Activated CD4-positive, alpha-beta T cell treated with anti-CD3 and anti-CD28 coated beads, Interleukin-2, amount 50 U/mL, for 16 hours (primary cell): ENCODE measurements at places on chromosomes 3 and 15.

DNA sequence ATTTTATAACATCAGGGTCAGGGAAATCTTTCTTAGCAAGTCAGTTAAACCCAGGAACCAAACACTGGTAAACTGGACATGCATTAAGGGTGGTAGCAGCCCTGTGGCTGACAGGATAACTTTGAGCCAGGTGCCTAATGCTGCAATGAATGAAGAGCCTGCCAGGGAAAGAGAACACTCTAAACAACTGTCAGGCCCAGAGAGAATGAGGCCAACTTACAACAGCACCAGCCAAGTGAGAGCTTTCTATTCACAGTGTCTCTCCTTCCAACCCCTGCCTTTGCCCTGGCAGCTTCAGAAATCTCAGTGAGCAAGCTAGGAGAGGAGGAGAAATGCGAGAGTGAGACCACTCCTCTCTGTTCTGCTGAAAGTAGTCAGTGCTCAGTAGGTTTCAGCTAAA lies 50.4 kb upstream of the ATP2C1 start:
- DNase-seq: no peak

- no peak for DNase-seq
Observed at GRCh38 chr3:47273564-47273963, 9.0 kb downstream of the KIF9 start.

- DNase-seq: no peak
Observed at GRCh38 chr3:164791263-164791662, 287.0 kb downstream of the SI start.

DNA sequence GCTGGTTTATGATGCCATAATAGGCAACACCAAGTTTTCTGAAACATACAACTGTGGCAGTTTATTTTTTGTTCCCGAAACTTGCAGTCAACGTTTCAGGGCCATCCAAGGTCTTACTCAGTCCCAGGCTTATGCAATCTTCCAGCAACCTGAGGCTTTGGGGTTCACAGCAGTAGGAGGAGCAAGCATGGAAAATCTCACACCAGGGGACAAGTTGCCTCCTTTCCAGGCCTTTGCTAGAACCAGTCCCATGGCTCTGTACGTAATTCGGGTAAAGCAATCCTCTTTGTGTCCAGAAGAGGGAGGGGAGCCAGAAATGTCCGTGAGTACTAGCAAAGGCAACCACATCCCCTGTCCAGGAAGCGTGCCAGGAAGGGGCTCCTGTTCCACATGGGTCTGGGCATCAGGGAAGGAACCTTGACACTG lies 4.7 kb upstream of the FAM240A start:
- no peak for DNase-seq

GRCh38 chr3:68007621-68008226 lies 353.3 kb upstream of the SUCLG2 start:
- DNase-seq: peak; percentile 0

GRCh38 chr15:84658788-84659411 lies 901 bp upstream of the NMB start:
- no peak for DNase-seq

- DNase-seq: peak; percentile 71
Observed at GRCh38 chr3:172530101-172530561, 6.9 kb upstream of the TNFSF10 start.

DNA sequence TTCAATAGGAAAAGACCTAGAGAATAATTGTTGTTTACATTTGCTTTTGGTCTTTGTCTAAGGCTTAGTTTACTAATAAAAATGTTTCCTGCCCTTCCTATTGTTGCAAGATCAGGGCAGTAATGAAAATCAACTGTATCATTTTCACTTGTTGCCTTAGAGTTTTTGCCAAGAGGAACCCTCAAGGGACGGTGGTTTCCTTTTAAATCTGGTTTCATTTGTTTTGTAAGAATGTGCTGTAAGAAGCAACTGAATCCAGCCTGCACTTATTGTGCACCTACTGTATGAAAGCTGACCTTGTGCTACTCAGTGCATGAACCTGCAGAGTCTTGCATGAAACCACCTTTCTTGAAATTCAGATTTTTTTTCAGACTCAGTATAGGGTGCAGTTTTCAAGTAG lies 5.3 kb downstream of the IGF1R start:
- DNase-seq: no peak

GRCh38 chr15:67120009-67120838 lies 54.8 kb downstream of the SMAD3 start:
- no peak for DNase-seq

GRCh38 chr15:68231102-68231818 lies 1.7 kb upstream of the CLN6 start:
- no peak for DNase-seq

- DNase-seq: peak; percentile 62
Observed at GRCh38 chr15:62658498-62658897, 384.0 kb upstream of the TPM1 start.

DNA sequence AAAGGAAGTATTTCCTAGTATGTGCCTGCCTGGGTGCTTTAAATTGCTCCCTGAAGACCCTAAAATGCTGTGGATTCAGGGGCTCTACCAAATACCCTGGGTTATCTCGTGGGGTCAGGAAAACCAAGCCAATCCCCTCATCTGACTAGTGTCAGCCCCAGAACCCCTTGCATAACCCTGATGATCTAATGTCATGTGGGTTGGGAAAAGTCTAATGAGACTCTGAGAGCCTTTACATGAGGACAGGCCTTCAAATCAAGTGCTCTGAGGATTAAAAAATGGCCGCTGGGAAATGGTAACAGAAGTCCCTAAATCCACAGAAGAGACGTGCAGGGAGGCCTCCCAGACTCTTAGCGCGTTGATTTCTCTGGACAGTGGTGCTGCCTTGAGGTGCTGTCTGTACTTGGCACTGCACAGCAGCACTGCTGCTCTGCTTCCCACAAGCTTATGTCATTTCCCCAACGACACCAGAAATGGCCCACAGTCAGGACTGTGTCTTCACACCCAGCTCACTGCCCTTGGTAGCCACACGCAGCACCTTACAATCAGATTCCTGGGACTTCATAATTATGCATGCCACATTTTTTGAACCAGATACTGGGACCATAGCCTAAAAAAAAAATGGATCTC lies 16.6 kb downstream of the EIF4E3 start:
- DNase-seq: no peak

- DNase-seq: no peak
Observed at GRCh38 chr15:100994597-100995446, 75.7 kb downstream of the LRRK1 start.

- no peak for DNase-seq
Observed at GRCh38 chr15:66716656-66717020, 14.6 kb downstream of the SMAD6 start.

DNA sequence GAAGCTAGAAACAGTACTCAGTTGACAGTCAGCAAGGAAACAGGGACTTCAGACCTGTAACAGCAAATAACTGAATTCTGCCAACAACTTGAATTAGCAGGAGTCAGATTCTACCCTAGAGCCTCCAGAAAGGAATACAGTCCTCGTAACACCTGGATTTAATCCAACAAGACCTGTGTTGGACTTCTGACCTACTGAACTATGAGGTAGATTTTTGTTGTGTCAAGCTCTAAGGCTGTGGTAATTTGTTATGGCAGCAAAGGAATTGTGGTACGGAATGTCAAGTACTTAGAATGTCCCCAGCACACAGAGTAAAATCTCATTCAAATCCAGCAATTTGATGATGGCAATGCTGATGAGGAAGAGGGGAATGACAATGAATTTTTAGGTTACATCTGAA lies 234.1 kb downstream of the LRRN1 start:
- no peak for DNase-seq

DNA sequence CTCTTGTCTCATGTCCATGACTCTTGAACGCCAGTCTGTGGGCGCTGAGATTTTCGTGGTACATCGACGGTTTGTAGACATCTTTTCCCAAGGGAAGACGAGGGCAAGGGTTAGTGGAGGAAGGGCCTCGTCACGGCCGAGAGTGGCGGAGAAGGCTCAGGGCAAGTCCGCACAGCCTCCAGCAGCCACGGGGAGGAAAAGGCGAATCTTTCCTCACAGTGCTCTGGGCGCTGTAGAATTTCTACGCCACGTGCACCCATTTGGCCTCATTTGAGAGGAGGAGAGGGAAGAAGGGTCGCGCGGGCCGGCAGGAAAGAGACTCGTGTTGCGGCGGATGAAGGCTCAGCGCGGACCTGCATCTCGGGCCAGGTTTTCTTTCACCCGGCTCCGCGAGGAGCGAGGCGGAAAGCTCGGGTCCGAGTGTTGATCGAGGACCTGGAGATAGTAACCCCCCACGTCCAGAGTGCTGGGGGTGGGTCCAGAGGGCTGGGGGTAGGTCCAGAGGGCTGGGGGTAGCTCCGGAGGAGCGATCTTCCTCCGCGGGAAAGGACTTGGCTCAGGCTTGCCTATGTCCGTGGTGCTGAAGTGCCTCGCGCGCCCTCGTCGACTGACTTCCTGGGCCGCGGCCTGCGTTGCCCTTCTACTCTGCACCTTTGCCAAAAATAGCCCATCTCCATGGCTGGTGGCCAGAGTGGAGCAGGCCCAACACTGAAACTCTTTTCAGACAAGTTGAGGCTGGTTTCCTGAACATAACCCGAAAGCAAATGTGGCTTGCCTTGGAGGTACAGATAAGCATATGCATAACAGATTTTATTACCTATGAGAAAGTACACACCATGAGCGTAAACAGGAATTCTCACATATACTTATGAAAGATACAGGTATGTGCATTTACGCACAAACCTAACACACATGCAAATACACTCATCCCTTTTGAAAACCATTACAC lies 1.1 kb downstream of the SLC35G2 start:
- DNase-seq: peak; percentile 22

DNA sequence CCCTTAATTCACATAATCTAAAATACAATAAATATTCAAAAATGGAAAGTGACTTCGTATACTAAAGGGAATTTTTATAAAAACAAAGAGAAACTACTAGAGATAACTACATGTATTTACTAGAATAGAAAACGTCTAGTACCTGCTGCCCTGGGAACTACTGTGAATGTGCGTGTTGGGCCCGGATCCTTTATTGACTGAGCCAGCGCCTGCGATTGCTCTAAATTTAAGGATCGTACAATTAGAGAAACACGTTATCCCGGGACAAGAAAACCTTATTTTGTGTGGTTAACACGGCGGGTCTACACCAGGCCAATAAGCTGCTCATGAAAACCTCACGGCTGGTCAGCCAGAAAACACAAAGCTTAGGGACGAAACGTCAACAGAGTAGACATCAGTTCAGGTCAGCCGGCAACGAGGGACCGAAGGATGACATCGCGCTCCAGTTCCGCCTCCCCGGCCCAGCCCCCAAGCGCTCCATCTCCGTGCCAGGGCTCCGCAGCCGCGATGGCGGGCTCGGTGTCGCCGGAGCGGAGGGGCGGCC lies 555 bp downstream of the TM2D3 start:
- DNase-seq: no peak

- DNase-seq: no peak
Observed at GRCh38 chr3:112667599-112667998, 26.7 kb upstream of the CCDC80 start.

- peak; percentile 58 for DNase-seq
Observed at GRCh38 chr3:29183346-29184087, 97.4 kb upstream of the RBMS3 start.

DNA sequence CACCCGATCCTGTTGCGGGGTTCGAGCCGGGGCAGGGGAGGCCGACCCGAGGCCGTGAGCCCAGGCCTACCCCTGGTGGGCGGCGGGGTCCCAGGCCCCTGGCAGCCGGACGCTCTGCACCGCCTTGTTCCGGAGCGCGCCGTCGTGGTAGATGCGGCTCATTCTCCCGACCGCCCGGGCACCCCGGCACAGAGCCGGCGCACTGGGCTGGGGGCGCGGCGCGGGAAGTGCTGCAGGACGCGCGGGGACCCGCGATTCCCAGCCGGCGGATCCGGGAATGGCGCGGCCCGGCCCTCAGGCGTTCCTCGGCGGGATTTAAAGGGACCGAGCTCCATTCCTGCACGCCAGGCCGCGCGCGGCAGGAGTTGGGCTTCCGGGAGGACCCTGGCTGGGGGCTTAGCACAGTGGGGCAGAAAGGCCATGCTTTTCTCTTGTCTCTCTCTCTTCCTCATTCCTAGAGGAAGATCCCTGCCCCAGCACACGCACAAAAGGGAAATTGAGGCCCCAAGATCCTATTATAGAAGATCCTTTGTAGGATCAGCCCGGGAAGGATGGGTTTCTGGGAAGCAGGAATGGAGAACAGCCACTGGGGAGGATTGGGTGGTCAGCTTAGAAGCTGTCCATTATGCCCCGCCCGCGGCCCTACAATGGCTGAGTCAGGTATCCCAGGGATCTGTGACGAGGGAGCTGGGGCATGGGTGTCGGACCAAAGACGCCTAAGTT lies at the start of gene ARPIN:
TSS of gene ARPIN (minus strand) at position 279 of the 723 bp plus-strand sequence. CDS start at position 162, 117 bp downstream.
- no peak for DNase-seq

DNA sequence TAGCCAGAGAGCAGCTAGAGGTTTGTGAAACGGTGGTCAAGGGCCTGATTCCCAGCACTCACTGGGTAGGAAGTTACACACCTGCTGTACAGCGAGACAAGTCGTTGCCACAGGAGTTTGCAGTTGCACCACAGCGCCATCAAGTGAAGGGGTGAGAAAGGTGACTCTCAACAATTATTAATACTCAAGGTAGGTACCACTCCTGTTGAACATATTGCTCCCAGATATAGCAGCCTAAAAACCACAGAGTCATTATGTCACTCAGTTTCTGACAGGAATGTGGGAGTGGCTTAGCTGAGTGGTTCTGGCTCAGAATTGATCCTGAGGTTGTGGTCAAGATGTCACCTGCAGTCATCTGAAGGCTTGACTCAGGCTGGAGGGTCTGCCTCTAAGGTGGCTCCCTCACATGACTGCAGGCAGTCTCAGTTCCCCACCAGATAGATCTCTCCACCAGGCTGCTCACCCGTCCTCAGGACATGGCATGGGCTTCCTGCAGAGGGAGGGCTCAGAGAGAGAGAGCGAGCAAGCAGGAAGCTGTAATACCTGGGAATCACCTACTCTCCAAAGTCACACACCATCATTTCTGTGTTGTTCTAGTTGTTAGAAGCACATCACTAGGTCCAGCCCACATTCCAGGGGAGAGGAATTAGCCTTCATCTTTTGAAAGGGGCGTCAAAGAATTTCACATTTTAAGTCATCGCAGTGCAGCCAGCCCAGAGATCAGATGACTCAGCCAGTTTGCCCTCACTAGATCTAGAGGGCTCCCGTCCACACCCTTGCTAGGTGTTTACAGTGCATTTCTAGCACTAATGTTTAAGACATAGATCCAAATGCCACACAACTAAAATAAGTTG lies 17.0 kb upstream of the ANO10 start:
- peak; percentile 51 for DNase-seq

- DNase-seq: no peak
Observed at GRCh38 chr3:73018790-73019441, 22.3 kb downstream of the PPP4R2 start.

DNA sequence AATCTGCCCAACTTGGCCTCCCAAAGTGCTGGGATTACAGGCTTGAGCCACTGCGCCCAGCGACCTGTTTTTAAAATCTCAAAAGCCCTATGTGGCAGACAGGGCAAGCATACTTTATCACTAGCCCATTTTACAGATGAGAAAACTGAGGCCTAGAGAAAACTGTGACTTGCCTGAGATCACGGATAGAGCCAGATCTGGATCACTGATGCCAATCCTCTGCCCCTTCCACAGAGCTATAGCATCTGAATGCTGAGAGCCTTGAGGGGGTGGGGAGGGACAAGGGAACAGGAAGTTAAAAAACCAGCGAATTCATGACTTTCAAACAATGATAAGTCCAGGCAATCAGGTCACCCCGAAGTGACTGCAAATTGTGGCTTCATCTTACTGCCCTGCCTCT lies 7.3 kb downstream of the ANKRD63 start:
- DNase-seq: no peak
